Suprapubic skin (tissue), 4 donors: ENCODE measurements at places on chromosomes 3 and 15. TPM values are rescaled to one million over a fixed set of nuclear protein-coding genes. Genes with fewer than 3 reads are reported as not detected.

Gene ZPLD1
- total RNA-seq = not detected

- no peak overlapping the region for H3K4me3 ChIP-seq
- no peak overlapping the region for H3K27ac ChIP-seq
- no peak for DNase-seq
Observed at GRCh38 chr3:45644791-45645201, 44.4 kb upstream of the SACM1L start.

DNA sequence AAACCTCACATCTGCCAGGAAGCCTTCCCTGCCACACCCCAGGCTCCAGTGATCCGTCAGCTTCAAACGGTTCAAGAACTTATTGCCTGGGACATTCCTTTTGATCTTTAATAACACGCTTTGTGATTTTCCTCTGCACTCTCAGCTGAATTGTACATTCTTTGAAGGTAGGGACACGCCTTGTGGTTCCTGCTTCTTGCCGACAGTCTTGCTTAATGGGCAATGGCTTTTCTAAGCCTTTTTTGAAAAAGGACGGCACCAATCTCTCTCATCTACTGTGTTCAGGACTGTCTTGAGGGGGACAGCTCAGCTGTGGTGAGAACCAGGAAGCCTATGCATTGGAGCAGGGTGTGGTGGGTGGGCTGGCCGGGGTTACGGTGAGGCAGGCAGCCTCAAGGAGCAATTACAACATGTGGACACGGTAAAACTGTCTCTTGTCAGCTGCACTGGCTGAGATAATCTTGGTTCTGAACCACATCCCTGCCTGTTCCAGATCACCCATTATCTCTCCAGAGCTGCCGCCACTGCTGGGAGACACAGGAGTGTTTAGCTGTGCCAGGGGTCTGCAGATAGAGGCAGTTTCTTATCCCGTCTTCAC is 46.0 kb upstream of the GLCE start:
- peaks cover 8% of the 10 kb centered on the region for H3K27me3 ChIP-seq
- no peak overlapping the region for H3K4me3 ChIP-seq
- peaks cover 18% of the 10 kb centered on the region for H3K4me1 ChIP-seq
- no peaks in the 10 kb centered on the region for H3K36me3 ChIP-seq
- DNase-seq = no peak
- no peak overlapping the region for H3K27ac ChIP-seq

Gene QRICH1
- total RNA-seq = 132 TPM

DNA sequence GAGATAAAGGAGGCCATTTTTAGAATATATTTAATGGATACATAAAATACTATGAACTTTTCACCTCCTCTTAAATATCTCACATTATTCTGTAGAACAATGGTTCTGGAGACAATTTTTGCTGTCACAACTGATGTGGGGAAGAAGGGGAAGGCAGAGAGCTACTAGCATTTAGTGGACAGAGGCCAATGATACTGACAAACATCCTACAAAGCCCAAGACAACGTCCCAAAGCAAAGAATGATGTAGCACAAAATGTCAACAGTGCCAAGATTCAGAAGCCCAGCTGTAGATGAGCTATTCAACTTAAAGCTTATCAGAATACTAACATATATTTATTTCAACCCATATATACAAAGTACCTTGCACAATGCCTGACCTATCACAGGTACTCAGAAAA is 1069.4 kb downstream of the ROBO1 start:
- no peaks in the 10 kb centered on the region for H3K4me1 ChIP-seq
- no peak for DNase-seq
- no peaks in the 10 kb centered on the region for H3K36me3 ChIP-seq
- H3K27me3 ChIP-seq = no peaks in the 10 kb centered on the region

Gene SOX14
- total RNA-seq = not detected

Gene ZMYND10
- total RNA-seq = 1.9 TPM

DNA sequence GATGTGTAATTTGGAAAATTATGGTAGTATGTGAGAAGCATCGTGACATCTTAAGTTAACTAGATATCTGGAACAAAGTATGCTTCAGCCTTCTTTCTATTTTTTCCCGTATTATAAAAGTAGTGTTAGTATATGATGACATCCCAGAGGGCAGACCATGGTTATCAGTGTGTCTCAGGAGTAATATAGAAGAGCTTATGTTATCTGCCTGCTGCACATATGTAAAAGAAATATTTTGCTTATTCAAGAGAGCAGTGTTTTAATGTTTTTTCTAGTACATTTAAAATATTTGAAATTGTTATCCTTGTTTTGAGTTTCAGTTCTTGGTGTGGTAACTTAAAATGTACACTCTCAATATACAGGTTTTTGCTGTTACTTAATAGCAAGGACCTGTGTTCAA is 24.1 kb downstream of the PLCL2 start:
- no peak for DNase-seq
- H3K4me3 ChIP-seq = no peak overlapping the region
- no peak overlapping the region for H3K27ac ChIP-seq
- H3K27me3 ChIP-seq = no peaks in the 10 kb centered on the region
- H3K36me3 ChIP-seq = no peaks in the 10 kb centered on the region

- no peaks in the 10 kb centered on the region for H3K27me3 ChIP-seq
- H3K4me3 ChIP-seq = no peak overlapping the region
- H3K27ac ChIP-seq = no peak overlapping the region
- peaks cover 19% of the 10 kb centered on the region for H3K4me1 ChIP-seq
- H3K36me3 ChIP-seq = peaks cover 55% of the 10 kb centered on the region
Observed at GRCh38 chr3:119672776-119673175, 4.4 kb downstream of the COX17 start.

- H3K36me3 ChIP-seq = no peaks in the 10 kb centered on the region
- no peak overlapping the region for H3K4me3 ChIP-seq
- H3K27ac ChIP-seq = no peak overlapping the region
- H3K4me1 ChIP-seq = no peaks in the 10 kb centered on the region
- no peaks in the 10 kb centered on the region for H3K27me3 ChIP-seq
- DNase-seq = no peak
Observed at GRCh38 chr3:71817262-71817661, 32.3 kb upstream of the PROK2 start.

DNA sequence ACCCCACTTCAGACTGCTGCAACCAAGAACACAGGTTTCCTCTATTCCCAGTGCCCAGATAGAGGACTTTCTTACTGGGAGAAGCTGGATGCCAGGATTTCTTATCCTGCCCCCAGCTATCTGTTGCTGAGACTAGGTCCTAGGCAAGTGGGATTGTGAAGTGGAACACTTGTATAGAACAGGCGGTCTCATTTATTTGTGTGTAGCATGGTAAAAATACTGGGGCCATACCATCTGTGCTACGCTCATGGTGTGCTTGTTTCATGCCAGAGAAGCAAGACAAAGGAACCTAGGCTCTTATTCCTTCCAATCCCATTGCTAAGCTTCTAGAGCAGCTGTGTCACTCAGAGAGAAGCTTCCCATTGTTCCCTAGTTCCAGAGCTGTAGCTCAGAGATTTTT is 191.5 kb upstream of the EPHA6 start:
- H3K4me1 ChIP-seq = no peaks in the 10 kb centered on the region
- no peak overlapping the region for H3K27ac ChIP-seq
- no peak overlapping the region for H3K4me3 ChIP-seq
- DNase-seq = no peak
- no peaks in the 10 kb centered on the region for H3K36me3 ChIP-seq

- H3K4me3 ChIP-seq = no peak overlapping the region
- H3K27me3 ChIP-seq = no peaks in the 10 kb centered on the region
- no peaks in the 10 kb centered on the region for H3K4me1 ChIP-seq
- H3K27ac ChIP-seq = no peak overlapping the region
- no peaks in the 10 kb centered on the region for H3K36me3 ChIP-seq
- no peak for DNase-seq
Observed at GRCh38 chr3:192183109-192183508, 544.2 kb downstream of the FGF12 start.

- no peak overlapping the region for H3K4me3 ChIP-seq
- H3K27me3 ChIP-seq = no peaks in the 10 kb centered on the region
- H3K36me3 ChIP-seq = no peaks in the 10 kb centered on the region
- no peak for DNase-seq
- no peak overlapping the region for H3K27ac ChIP-seq
Observed at GRCh38 chr15:25805031-25805430, 58.1 kb downstream of the ATP10A start.

- no peak overlapping the region for H3K4me3 ChIP-seq
- no peaks in the 10 kb centered on the region for H3K27me3 ChIP-seq
- H3K27ac ChIP-seq = no peak overlapping the region
Observed at GRCh38 chr15:100772892-100773520, 106.6 kb upstream of the ALDH1A3 start.

DNA sequence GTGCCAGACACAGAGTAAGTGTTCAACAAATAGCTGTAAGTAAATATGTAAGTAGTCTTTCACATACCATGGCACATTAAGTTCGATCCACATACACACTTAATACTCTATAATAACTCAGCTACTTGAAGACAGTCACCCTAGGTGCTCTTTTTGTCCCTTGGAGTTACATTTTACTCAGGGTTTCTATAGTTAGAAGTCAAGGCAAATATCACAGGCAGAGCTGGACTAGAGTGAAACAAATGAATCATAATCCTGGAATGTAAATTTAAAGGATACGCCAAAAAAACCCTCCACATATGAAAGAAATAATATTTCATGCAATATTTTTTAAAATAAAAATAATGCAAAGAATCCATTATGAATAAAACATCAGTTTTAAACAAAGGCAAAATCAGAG is 461.8 kb downstream of the MAGI1 start:
- no peak overlapping the region for H3K4me3 ChIP-seq
- DNase-seq = no peak
- no peaks in the 10 kb centered on the region for H3K4me1 ChIP-seq
- no peak overlapping the region for H3K27ac ChIP-seq
- H3K36me3 ChIP-seq = no peaks in the 10 kb centered on the region

GRCh38 chr3:64992530-64993285 is 304.9 kb upstream of the ADAMTS9 start:
- DNase-seq = no peak
- H3K27me3 ChIP-seq = no peaks in the 10 kb centered on the region
- H3K36me3 ChIP-seq = no peaks in the 10 kb centered on the region
- H3K27ac ChIP-seq = no peak overlapping the region

DNA sequence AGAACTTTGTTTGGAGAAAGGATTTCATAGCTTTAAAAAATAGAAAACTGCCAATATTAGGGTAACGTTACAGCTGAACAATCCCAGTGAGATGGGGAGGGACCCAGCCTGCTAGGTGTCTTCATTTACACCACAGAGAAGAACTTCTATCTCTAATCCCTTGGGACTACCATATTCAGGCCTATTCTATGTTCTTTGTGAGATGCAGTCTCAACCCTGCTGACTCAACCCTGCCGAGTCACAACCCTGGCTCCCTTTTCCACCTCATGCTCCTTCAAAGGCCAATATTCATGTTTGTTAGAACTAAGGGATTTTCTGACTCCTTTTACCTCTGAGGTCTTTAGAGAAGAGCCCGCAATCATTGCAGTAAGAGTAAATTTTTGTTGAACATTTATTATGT is 350.5 kb downstream of the EPHB1 start:
- no peaks in the 10 kb centered on the region for H3K27me3 ChIP-seq
- H3K4me1 ChIP-seq = no peaks in the 10 kb centered on the region
- no peaks in the 10 kb centered on the region for H3K36me3 ChIP-seq
- H3K4me3 ChIP-seq = no peak overlapping the region
- H3K27ac ChIP-seq = no peak overlapping the region

Gene ITIH3
- 0.34 TPM for total RNA-seq

- no peaks in the 10 kb centered on the region for H3K36me3 ChIP-seq
- DNase-seq = no peak
- H3K4me3 ChIP-seq = no peak overlapping the region
- H3K27me3 ChIP-seq = no peaks in the 10 kb centered on the region
- H3K27ac ChIP-seq = no peak overlapping the region
- H3K4me1 ChIP-seq = no peaks in the 10 kb centered on the region
Observed at GRCh38 chr3:112348943-112349342, 16.0 kb downstream of the CD200 start.

GRCh38 chr3:194315965-194316361 is 35.2 kb downstream of the CPN2 start:
- H3K27ac ChIP-seq = no peak overlapping the region
- H3K4me3 ChIP-seq = peak overlapping the region; percentile 57
- no peaks in the 10 kb centered on the region for H3K36me3 ChIP-seq
- peaks cover 47% of the 10 kb centered on the region for H3K4me1 ChIP-seq

DNA sequence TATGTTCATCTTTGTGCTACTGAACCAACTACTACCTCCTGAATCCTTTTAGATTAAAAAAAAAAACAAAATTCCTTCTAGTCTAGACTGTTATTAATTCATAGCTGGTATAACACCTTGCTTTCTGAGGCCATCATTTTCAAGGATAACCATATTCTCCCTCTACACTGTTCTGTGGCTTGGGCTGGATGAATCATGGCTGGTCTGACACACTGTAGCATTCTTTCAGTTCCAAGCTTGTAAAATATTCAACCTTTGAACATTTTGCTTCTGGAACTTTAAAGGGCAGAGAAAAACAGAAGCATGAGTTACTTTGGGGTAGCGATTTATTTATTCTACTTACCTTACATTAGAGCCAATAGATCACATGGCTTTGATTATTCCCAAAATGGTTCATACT is 7.6 kb downstream of the HSPBAP1 start:
- no peak overlapping the region for H3K4me3 ChIP-seq
- DNase-seq = no peak
- H3K27ac ChIP-seq = no peak overlapping the region
- H3K4me1 ChIP-seq = peaks cover 12% of the 10 kb centered on the region
- H3K27me3 ChIP-seq = no peaks in the 10 kb centered on the region
- H3K36me3 ChIP-seq = no peaks in the 10 kb centered on the region

DNA sequence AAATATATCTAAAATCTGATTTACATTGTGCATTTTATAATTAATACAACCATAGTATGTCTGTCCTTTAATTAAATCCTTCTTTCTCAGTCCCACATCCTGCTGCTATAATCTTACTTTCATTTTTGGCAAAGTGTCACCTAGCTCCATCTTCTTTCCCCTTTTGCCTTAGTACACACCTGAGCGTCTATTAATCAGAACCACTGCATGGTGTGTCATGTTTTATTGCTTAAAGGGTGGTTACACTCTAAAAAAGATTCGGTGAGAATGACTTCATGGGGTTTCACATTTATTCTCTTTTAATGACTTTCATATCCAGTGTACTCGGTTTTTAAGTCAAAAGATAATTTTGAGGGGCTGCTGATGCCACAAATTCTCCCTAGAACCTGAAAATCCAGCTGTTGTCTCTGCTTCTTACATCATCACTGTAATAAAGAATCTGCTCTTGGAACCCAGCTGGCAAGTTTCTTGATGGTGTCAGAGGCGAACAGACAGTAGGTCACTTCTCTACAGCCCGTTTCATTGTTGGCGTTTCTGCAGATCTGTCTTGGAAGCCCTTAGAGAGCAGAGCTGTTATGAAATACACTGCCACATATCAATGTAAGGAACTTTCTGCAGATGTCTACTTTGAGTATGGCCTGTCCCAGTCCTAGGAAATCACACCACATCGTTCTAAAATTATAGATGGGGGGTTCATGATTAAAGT is 99.7 kb downstream of the TIGIT start:
- peaks cover 4% of the 10 kb centered on the region for H3K36me3 ChIP-seq
- H3K4me3 ChIP-seq = no peak overlapping the region
- no peak for DNase-seq

GRCh38 chr3:184322731-184323487 is 8.5 kb downstream of the EIF4G1 start:
- H3K4me3 ChIP-seq = no peak overlapping the region
- H3K36me3 ChIP-seq = peaks cover 75% of the 10 kb centered on the region
- peak overlapping the region; percentile 93 for H3K27ac ChIP-seq
- DNase-seq = no peak
- H3K4me1 ChIP-seq = peaks cover 46% of the 10 kb centered on the region

Gene MYRIP
- 1.5 TPM for total RNA-seq

Gene DCBLD2
- total RNA-seq = 19.1 TPM

Gene C2CD4B
- 0.64 TPM for total RNA-seq
